ENCODE measurements at places on chromosomes 2 and 18.
A peak's percentile ranks its signal among the peaks of the same experiment; 100 is the strongest.

DNA sequence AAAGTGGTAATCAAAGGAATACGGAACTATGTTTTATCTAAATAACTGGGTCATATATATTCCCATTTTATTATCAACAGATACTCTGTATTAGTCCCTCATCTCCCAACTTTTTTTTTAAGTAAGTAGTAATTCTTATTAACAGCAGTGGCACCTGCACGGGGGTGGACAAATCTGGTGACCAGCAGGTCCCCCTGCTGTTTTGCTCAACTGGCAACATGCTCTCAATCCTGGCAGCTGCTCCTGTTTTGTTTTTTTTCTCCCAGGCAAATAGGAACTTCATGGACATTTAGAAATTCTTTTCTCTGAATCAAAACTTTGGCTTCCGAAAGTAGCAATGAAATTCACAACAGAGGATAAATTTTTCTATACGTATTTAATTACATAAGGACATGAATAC, 193.5 kb downstream of the SS18 start:
- no peak for DNase-seq

DNA sequence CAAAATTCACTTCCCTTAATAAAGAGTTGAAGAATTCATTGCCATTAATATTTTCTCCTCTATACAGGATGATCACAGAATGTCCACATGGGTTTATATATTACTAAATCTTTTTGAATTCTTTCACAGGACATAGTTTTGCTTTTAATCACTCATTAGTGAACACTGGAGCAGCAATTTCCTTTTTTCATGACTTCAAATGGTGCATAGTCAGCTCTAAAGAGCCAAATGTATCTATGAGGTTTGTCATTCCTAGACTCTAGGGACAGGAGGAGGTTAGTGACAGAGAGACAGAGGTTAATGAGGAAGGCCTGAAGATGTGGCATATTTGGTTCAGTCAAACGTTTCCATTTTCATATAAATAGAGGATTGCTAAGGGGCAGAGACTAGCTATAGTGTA, 111.8 kb downstream of the FSHR start:
- no peak for DNase-seq

DNA sequence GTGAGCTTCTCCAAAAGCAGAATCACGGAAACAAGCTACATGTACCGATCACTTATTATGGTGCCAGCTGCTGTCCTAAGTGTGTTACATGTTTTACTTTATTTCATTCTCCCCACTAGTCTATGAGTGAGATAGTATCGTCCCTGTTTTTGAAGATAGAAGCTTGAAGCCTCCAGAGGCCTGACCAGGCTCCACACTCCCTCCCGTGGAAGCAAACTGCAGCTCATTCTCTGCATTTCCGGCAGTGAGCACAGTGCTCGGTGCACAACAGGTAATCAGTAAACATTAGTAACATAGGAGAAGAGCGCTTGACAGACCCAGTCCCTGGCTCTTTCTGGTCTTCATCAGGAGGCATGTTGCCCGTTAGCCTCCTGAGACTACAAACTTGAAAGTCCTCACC, 72.9 kb downstream of the ZBTB7C start:
- peak; percentile 8 for DNase-seq

DNA sequence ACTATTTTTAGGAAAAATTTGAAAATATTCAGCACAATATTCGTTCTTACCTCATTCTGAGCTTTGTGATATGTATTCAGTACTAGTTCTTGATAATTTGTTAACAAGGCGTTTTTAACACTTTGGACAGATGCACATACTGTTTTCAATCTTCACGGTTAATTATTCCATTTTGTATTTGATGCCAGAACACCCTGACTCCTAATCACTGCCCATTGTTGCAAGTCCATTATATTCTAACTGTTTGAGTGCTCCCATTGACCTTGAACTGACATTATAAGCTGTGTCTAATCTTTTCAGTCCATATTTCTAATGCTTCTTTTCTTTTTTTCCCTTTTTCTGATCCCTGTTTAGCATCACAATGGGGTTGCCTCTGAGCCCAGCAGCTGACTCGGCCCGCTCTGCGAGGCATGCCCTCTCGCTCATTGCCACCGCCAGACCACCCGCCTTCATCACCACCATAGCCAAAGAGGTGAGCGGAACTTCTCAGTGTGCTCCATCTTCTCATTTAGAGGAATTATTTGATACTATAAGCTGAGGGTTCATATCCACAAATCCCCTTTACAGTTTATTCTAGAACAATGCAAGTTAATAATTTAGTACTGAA, 211.3 kb upstream of the BOD1L2 start:
- DNase-seq, result no peak

- no peak for DNase-seq
Observed at GRCh38 chr2:127594116-127594591, 51.8 kb upstream of the GPR17 start.

- no peak for DNase-seq
Observed at GRCh38 chr18:74225193-74225840, 66.4 kb downstream of the CYB5A start.

GRCh38 chr2:12560618-12561017, 156.1 kb upstream of the TRIB2 start:
- DNase-seq, result no peak
